ENCODE measurements at places on chromosomes 5 and 9. TPM values are rescaled to one million over a fixed set of nuclear protein-coding genes. Genes with fewer than 3 reads are reported as not detected.

DAB2IP gene
- 0.10 TPM for total RNA-seq

CLPTM1L gene
- total RNA-seq: 46.8 TPM

ZNF782 gene
- 5.9 TPM for total RNA-seq

NSMF gene
- 23.7 TPM for total RNA-seq

DMRT3 gene
- not detected for total RNA-seq

SLC36A3 gene
- total RNA-seq: not detected

EPB41L4A gene
- 3.4 TPM for total RNA-seq

SOX30 gene
- not detected for total RNA-seq

TMEFF1 gene
- total RNA-seq: not detected

IL7R gene
- 360 TPM for total RNA-seq

SH3RF2 gene
- 0.31 TPM for total RNA-seq

C8G gene
- total RNA-seq: not detected

OLFML2A gene
- total RNA-seq: 0.31 TPM

FCN1 gene
- total RNA-seq: 1,156 TPM

IRF1 gene
- 655 TPM for total RNA-seq

MLANA gene
- 0.10 TPM for total RNA-seq
